ENCODE measurements at places on chromosomes 16 and 17.

DNA sequence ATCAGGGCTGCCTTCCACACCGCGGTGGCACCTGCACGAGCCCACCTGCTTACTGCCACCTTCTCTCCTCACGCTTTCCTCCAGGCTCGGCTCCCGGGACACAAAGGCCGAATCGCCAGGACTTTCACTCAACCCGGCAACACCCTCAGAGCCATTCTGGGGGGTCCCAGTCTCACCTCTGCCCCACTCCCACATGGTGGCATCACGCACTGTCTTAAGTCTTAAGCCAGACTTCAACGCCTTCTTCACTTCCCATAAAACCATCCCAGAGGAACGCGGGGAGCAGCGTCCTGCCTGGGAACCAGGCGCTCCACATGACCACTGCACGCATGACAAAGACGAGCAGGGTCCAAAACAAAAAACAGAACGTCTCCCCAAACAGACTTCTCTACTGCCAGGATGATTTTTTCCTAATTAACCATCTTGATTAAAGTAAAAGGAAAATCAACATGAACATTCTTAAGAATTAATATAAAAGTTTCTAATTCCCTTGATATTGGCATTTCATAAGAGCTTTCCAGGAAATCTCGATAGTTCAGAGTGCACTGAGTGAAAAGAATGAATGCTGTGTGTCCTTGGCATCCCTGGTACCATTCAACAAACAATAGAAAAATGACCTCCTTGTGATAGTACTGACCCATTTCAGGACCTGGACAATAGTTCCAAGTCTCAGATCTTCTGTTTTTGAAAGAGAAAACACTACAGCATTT is 2.6 kb downstream of the CANT1 start:
- DNase-seq = no peak

- DNase-seq = no peak
Measured at GRCh38 chr17:3937359-3937758, 21.1 kb upstream of the P2RX1 start.

DNA sequence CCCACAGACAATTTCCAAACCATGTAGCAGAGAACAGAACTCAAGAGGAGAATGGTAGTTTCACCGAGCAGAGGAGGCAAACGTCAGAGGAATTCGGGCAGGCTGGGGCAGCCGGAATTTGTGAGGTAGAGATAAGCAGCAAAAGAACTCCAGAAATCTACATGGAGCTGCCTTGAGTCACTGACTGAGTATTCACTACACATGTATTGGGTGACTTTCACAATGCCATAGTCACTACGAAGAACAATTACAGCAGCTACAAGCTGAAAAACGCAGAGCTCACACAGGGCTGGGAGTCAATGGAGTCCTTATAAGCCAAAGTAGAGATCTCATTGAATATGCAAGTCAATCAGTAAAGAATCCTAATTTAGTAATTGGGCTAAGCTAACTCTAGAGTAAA is 13.4 kb downstream of the CMC2 start:
- DNase-seq = no peak

DNA sequence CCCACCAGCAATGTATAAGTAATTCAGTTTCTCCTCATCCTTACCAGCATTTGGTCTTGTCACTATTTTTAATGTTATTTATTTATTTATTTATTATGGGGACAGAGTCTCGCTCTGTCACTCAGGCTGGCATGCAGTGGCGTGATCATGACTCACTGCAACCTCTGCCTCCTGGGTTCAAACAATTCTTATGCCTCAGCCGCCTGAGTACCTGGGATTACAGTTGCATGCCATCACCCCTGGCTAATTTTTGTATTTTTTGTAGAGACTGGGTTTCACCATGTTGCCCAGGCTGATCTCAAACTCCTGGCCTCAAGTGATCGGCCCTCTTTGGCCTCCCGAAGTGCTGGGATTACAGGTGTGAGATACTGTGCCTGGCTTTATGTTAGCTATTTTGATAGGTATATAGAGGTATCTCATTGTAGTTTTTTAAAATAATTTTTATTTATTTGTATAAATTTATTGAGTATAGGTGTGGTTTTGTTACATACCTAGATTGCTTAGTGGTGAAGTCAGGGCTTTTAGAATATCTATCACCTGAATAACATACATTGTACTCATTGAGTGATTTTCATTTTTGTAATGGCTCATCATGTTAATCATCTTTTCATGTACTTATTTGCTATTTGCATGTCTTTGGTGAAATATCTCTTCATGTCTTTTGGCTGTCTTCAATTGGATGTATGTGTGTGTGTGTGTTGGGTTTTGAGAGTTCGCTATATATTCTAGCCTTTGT is 53.3 kb downstream of the TANC2 start:
- DNase-seq = no peak

- no peak for DNase-seq
Measured at GRCh38 chr17:54795046-54795445, 105.6 kb upstream of the TOM1L1 start.

DNA sequence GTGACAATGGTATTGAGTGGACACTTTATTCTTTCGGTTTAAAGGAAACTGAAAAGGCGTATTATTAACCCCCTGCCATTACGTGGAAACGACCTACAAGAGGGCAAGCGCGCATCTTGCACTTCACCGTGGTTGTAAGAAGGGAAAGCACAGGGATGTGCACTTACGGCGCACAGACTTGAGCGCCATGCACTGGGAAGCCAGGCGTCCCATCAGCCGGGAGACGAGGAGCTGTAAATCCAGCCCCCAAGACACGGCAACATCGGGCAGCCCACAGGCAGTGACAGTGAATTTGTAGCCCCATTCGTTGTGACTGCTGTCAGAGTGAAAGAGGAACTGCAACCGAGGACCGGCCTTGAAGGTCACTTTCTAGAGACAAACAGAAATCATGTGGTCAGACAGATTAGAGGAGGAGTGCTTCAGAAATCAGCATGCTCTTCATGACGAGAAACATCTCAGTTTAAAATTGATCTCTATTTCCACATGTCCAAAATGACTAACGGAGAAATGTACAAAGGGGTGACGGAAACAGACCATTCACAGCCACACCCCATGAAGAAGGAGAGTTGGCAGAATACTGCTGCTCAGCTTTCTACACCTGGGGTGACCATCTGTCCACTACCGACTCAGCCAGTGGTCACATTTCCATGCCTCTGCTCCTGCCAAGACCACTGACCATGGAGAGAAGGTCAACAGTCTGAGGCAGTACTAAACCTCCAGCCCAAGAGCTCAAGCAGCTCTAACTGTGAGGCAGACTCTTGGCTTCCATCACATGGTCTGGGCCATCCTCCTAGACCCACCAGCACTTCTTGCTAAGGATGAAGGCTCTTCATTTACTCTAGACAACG is 68.6 kb downstream of the ZZEF1 start:
- no peak for DNase-seq

DNA sequence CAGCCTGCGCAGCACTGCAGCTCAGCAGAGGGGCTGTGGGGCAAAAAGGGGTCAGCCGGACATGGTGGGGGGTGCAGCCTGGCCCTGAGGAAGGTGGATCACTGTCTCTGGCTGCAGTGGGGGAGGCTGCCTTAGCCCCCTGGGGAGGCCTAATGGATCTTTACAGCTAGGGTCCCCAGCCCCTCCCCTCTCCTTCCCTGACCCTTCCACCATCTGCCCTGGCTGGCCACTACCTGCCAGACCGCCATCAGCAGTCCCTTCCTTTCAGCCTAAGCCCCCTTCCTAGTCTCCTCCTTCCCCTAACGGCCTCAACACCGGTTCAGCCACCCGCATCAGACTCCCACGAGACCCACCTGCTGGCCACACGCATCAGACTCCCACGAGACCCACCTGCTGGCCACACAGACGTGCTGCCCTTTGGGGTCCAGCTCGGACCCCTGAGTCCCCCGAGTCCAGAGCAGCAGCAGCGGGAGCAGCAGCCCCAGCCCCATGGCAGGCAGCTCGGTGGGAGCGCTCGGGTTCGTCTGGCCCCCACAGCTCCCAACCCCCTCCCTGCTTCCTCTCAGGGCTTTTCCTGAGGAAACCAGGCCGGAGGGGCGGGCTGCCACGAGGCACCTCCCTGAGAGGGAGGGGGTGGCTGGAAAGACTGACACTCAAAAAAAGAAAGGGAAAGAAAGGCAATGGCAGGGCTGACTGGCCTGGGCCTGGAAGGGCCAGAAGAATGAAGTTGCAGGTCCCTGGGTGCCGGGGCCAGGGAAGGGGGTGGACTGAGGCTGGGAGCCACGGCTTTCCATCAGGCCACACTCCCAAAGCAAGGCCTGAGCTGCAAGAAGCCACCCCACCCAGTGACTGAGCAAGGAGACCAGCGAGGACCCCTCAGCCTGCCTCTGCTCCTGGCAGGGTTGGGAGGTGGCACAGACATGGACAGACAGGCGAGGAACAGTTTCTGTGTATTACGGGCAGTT is at the start of gene SCARF1:
Gene SCARF1 (minus strand): TSS at position 526 of the 965 bp plus-strand sequence. CDS start 35 bp downstream, at position 491.
- no peak for DNase-seq

- no peak for DNase-seq
Measured at GRCh38 chr16:49543631-49543946, 170.0 kb downstream of the C16orf78 start.

DNA sequence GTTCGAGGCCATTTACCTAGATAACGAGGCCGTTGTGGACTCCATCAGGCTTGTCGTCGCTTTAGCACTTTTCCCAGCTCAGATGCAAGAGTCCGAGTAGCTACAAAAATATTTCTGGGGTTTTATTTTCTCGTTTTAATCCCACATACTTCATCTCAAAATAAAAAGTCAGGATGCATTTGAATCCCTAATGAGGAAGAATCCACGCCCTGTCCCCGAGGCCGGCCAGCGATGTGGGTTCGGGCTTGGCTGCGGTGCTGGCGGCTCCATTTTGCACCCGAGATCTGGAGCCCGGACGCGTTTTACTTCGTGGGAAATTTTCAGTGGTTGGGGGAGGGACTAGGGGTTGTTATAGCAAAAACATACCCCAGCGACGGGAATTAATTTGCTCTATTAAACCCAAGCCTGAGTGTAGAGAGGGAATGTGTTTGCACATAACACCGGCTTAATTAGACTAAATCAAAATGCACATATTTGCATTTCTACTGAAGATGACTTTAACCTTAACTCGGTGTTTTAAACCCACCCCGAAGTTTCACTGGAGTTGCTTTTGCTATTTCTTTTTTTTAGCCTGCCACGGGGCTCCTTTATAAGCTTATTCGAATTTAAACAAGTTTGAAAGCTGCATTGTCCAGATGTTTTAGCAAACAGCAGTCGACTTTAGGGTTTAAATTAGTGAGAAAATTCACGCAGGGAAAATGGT is 4.8 kb downstream of the IRX5 start:
- DNase-seq = peak; percentile 53

GRCh38 chr17:59842901-59843652 is 49.7 kb downstream of the TUBD1 start:
- DNase-seq = peak; percentile 19

- no peak for DNase-seq
Measured at GRCh38 chr16:88927661-88928060, 49.3 kb downstream of the CBFA2T3 start.

DNA sequence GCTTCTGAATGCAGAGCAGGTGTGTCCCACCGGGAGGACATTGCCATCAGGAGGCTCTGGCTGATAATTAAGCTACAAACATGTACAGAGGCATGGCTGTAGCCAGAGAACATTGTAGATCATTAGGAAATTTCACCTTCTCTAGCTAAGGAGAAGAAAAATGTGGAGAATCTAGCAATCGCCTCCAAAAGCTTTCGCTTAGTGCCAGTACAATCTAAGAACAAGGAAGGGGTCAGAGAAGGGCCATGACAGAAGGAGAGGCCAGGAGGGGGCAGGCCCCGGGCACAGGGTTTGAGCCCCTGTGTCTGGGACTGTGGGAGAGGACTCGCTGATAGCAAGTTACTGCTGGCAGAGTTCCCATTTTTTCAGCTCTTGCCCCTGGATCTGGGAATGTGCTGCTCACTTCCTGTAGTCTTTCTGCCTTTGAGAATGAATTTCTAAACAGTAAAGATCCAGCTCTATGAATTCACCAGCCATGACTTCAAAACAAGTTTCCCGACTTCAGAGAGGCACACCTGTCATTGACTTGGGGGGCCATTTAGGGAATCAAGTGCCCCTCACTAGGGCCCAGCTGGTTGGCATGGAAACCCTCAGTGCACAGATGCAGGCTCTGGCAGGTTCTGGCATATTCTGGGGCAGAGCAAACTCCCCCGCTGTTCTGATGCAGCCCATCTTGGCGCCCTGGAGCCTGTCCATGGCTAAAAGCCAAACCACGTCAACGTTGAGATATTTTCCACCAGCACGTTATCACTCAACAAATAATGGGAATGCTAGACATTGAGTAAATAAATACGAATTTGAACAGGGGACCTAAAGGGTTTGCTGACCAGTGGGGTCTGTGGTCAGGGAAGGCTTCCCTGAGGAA is 59.5 kb upstream of the CACNG4 start:
- peak; percentile 53 for DNase-seq

DNA sequence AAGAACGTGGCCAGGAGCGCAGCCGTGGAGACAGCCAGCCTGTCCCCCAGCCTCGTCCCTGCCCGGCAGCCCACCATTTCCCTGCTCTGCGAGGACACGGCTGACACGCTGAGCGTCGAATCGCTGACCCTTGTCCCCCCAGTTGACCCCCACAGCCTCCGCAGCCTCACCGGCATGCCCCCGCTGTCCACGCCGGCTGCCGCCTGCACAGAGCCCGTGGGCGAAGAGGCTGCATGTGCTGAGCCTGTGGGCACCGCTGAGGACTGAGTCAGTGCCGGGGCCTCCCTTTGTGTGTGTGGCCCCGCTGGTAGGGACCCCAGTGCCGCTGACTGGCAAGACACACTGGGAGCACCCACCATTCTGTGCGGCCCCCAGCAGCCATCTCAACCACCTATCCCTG is 77.6 kb downstream of the SOCS1 start:
- DNase-seq = no peak

DNA sequence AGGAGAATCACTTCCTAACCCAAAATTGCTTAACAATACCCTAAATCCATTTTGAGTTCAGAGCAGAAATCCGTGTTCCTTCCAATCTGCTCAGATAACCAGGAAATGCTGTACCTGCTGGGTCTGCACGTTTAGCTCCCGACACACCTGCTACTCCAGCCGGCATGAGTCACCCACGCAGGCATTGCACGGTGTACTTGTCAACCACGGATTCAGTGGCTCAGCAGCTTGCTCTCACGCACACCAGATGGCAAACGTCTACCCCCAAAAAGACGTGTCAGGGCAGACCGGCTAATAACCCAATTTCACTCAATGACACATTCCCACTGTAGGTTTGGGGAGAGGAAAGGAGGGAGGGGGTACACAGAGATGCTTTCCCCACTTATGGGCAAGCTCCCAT is 468.1 kb downstream of the SOX9 start:
- peak; percentile 45 for DNase-seq

DNA sequence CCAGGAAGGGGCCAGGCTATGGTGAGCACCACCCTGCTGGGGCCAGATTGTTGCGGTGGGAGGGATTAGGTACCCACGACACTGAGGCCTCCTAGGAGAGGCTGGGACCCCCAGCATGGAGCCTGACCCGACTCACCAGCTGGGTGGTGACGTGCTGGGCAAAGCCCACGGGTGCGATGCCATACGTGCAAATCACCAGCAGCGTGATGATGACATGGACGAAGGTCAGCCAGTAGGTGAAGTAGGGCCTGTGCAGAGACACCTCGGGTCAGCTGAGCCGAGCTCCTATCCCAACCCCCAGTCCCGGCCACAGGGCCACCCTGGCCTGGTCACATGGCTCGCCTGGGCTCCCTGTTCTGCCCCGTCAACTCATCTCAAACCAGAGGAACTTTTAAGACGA is 7.5 kb downstream of the AANAT start:
- peak; percentile 58 for DNase-seq

- DNase-seq = no peak
Measured at GRCh38 chr16:88703486-88704309, 2.5 kb downstream of the RNF166 start.
